ENCODE measurements at places on chromosomes 1 and 21.

DNA sequence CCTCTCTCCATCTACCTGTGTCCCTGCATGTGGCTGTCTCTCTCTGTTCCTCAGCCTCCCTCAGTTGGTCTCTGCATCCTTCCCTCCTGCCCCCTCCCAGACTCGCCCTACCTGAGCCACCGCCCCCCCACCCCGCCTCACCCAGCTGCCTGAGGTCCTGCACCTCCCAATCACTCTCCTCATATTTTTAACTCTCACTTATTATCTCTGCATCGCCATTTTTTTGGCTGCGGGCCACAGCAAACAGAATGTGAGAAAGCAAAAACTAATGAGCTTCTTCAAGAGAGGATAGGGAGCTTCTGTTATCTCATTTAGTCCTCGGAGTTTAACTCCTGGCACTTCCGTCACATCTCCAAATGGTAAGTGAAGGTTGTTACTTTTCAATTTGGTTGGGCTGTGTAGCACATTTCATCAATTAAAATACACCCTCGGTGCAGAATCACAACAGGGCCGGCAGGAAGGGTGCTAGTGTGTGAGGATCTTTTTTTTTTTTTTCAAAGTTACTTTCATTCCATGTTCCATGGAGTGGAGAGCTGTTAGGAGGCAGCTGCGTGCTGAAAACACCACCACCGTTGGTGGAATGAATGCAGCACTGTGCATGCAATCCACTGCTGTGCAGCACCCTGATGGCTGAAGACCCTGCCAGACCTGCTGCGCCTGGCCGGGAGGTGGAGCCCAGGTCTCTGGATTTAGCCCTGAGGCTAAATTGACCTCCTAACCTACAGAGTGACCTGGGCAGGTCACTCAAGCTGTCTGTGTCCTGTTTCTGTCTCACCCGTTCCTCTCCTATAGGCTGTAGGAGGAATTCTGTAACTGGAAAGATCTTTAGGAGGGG is 157.2 kb upstream of the NFIA start:
- no peaks in the 10 kb centered on the region for H3K36me3 ChIP-seq
- H3K4me3 ChIP-seq, result no peak overlapping the region
- H3K27me3 ChIP-seq, result peaks cover 16% of the 10 kb centered on the region
- H3K4me1 ChIP-seq, result no peaks in the 10 kb centered on the region
- H3K27ac ChIP-seq, result no peak overlapping the region

- H3K27ac ChIP-seq, result no peak overlapping the region
- no peaks in the 10 kb centered on the region for H3K4me1 ChIP-seq
- DNase-seq, result peak; percentile 55
Measured at GRCh38 chr1:71196685-71197084, 115.8 kb upstream of the ZRANB2 start.

DNA sequence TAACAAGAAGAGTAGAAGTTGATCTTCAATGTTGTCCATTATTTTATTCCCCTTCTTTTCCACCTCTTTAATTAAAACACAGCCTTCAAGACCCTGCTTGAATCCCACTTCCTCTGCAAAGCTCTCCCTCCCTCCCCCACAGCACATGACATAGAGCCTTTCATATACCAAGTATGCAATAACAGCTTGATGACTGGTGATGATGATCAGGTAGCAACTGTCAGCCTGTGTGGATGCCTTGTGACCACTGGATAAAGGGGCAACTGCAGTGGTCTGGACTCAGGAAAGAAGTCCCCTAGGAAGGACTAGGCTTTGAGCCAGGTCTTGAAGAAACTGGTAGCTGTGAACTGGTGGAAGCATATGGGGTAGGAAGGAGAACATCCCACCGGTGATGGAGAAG is 53.8 kb upstream of the PRDX6 start:
- H3K4me3 ChIP-seq, result no peak overlapping the region
- H3K27me3 ChIP-seq, result no peaks in the 10 kb centered on the region
- peaks cover 70% of the 10 kb centered on the region for H3K4me1 ChIP-seq
- H3K27ac ChIP-seq, result no peak overlapping the region
- no peak for DNase-seq

- H3K4me1 ChIP-seq, result 0 out of 2 replicates have a peak, but pooled peaks cover 7% of the 10 kb centered on the region
- DNase-seq, result no peak
- no peak overlapping the region for H3K4me3 ChIP-seq
- H3K27ac ChIP-seq, result no peak overlapping the region
- no peaks in the 10 kb centered on the region for H3K27me3 ChIP-seq
Measured at GRCh38 chr1:100523038-100523652, 14.8 kb upstream of the GPR88 start.

- H3K4me1 ChIP-seq, result no peaks in the 10 kb centered on the region
- no peak overlapping the region for H3K4me3 ChIP-seq
- H3K36me3 ChIP-seq, result no peaks in the 10 kb centered on the region
- DNase-seq, result no peak
- H3K27me3 ChIP-seq, result peaks cover 10% of the 10 kb centered on the region
Measured at GRCh38 chr1:29856340-29857114, 620.2 kb downstream of the PTPRU start.

DNA sequence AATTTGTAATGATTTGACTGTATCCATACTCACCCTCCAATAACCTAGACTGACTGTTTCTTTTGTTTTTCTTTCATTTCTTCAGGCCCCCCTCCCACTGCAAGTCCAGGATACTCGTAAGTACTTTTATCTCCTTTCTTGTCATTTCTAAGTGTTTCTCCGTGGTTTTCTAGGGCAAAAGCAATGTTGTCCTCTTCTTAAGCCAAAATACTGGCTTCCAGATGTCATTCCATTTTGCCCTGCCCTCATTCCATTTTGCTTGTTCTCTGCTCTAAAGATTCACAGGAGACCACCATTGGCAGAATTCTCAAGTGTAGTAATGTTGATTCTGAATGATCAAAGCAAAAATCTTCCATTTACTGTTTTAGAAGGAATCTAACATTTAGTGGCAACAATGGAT is 152.8 kb upstream of the UBE2U start:
- no peak overlapping the region for H3K4me3 ChIP-seq
- 0 out of 2 replicates have a peak, but pooled peaks cover 2% of the 10 kb centered on the region for H3K36me3 ChIP-seq
- DNase-seq, result no peak
- H3K27me3 ChIP-seq, result no peaks in the 10 kb centered on the region

DNA sequence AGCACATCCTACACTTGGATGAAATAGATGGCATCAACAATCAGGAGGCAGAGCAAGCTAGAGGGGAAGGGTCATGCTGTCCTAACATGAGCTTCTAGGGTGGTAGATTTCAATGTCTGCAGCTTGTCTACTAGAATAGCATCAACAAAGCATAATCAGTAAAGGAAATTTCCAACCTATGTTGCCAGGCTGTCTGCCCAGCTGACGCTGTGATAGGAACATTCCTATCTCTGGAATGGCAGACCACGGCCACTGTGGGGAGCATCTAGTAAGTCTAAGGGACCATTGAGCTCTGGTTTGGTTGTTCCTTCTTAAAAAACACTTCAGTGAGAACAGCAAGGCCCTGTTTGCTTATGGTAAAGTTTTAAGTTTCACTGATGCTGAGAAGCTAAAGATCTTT is 206.8 kb downstream of the PAPPA2 start:
- H3K36me3 ChIP-seq, result no peaks in the 10 kb centered on the region
- no peaks in the 10 kb centered on the region for H3K27me3 ChIP-seq
- H3K4me1 ChIP-seq, result no peaks in the 10 kb centered on the region

DNA sequence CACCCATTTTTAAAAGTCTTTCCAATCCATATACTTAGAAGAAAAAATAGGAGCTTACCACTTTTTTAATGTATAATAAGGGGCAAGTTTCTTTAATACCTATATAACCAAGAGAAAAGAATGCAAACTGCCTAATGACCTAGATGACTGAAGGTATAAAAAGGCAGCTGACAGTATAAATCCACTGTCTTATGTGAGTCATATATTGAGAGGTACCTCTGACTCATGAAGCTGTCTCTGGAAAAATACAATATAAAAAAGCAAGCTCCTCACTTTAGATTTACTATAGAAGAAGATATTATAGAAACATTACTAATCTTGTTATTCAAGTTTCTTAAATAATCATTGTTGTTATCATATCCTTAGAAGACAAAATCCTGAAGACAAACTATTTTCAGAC is 144.2 kb downstream of the VAV3 start:
- peaks cover 9% of the 10 kb centered on the region for H3K4me1 ChIP-seq
- no peaks in the 10 kb centered on the region for H3K36me3 ChIP-seq
- H3K27ac ChIP-seq, result no peak overlapping the region
- no peaks in the 10 kb centered on the region for H3K27me3 ChIP-seq

DNA sequence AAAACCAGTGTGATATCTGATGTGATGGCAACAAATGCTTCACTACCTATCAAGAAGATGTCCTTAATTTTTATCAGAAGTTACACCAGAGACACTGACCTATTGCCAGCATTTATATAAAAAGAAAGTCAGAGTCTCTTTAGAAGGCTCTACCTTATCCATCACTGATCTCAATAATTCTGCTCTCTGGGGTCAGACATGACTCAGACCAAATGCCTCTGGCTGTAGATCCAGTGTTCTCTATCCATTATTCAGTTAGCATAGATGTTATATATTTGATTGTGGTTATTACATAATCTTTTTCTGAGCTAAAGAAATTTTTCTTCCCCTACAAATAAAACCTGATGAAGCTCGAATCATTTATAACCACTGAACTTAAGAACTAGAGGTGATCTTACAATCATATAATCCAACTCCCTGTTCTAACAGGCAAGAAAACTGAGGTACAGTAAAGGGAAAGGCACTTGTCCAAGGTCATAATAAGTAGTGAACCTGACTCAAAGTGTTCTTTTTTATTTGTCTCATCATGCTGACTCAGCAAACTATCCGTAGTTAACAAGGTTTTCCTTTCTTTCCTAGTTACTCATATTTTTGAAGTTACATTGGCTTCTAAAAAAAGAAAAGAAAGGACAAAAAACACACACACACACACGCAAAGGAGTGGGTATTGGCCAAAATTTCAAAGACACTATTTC is 43.6 kb upstream of the ESRRG start:
- no peak overlapping the region for H3K4me3 ChIP-seq
- H3K27me3 ChIP-seq, result no peaks in the 10 kb centered on the region

DNA sequence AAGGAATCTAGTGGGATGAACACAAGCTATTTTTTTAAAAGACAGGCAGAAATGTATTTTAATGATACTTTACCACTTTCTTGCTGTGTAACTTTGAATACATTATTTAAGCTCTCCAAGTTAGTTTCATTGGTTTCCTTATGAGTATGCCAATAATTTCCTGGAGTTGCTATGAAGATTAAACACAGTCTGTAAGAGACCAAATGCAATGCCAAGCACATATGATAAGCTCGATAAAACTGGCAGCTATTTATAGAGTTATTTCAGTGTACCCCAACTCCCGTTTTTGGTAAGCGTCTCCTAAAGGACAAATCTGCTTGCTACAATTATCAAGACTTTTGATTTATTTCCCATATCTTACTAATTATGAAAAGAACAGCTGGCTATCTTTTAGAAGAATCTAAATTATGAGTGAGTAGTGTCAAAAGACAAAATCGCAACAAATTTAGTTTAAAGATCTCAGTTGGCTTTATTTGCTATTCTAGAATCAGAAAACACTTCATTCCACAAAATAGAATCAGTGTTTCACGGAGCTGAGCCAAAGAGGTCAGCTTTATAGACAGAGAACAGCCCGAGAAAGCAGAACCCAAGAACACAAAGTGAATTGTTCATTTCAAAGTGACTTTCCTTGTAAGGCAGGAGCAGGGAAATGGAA is 7.2 kb upstream of the MAP10 start:
- H3K36me3 ChIP-seq, result no peaks in the 10 kb centered on the region
- H3K4me3 ChIP-seq, result no peak overlapping the region
- H3K27me3 ChIP-seq, result no peaks in the 10 kb centered on the region
- peaks cover 12% of the 10 kb centered on the region for H3K4me1 ChIP-seq
- H3K27ac ChIP-seq, result no peak overlapping the region

GRCh38 chr1:180206581-180206980 is 23.5 kb upstream of the LHX4 start:
- H3K36me3 ChIP-seq, result no peaks in the 10 kb centered on the region
- peaks cover 6% of the 10 kb centered on the region for H3K4me1 ChIP-seq
- no peak for DNase-seq
- no peak overlapping the region for H3K27ac ChIP-seq
- no peak overlapping the region for H3K4me3 ChIP-seq

DNA sequence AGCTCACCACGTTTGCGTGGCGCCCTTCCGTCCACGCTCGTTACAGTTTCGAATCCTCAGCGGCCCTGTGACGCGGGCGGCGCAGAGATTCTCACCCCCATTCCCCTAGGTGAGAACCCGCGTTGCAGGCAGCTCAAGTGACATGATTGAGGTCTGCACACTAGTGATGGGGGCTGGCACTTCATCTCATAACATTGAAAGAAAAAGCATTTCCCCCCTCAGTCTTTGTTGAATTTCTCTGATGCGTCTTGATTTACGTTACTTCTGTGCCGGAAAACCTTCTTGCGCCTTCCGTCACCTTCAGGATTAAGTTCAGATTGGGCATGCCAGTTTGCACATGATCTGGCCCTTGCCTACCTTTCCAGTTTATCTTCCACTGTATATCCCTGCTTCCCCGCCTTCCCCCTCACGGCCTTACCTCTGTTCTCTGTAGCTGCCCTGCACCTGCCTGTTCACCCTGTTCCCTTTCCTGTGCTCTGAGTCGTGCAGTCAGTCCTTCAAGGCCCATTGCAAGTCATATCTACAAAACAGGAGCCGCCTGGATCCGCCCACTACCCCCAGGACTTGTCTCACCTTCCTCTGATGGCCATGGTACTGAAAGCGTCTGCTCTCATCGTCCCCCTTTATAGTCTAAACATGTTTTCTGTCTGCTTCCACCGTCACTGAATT is 1.1 kb downstream of the CTPS1 start:
- H3K27ac ChIP-seq, result peak overlapping the region; percentile 91
- H3K4me1 ChIP-seq, result peaks cover 31% of the 10 kb centered on the region
- H3K27me3 ChIP-seq, result no peaks in the 10 kb centered on the region
- peak overlapping the region; percentile 80 for H3K4me3 ChIP-seq

DNA sequence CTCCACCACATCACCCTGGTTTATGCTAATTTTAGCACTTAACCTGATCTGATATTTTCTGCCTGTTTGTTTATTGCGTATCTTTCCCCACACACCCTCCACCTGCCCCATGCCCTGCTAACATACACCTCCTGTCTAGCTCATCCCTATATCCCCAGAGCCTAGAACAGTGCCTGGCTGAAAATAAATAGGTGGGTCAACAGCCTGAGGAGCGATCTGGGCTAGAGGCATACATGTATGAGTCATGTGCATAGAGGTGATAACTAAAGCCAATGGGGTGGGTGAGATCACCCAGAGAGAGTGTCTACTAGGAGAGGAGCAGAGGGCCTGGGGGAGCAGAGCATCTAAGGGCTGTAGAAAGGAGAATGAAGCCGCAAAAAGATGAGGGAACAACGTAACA is 2.7 kb downstream of the HTR1D start:
- no peaks in the 10 kb centered on the region for H3K36me3 ChIP-seq
- peak; percentile 17 for DNase-seq
- no peak overlapping the region for H3K4me3 ChIP-seq

DNA sequence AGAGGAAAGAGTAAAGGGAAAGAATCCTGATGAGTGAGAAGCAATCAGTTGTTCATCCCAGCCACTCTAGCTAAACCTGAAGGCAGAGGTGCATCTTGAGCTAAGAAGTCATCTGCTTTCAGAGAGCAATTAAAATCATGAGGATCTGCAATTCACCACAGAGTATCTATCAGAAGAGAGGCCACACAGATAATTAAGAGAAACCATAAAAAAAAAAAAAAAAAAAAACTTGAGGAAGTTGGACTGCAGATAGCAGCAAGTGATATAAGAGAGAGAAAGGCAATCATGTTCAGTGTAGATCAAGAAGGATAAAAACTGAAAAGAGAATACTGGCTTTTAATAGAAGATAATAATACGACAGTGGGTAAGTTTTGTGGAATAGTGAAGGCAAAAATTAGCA is 17.7 kb downstream of the FOXJ3 start:
- H3K4me1 ChIP-seq, result peaks cover 12% of the 10 kb centered on the region
- no peak overlapping the region for H3K27ac ChIP-seq
- no peak for DNase-seq
- no peak overlapping the region for H3K4me3 ChIP-seq
